Stomach (tissue), 19 donors: ENCODE measurements at places on chromosomes 12 and 14. TPM values are rescaled to one million over a fixed set of nuclear protein-coding genes. Genes with fewer than 3 reads are reported as not detected.

DNA sequence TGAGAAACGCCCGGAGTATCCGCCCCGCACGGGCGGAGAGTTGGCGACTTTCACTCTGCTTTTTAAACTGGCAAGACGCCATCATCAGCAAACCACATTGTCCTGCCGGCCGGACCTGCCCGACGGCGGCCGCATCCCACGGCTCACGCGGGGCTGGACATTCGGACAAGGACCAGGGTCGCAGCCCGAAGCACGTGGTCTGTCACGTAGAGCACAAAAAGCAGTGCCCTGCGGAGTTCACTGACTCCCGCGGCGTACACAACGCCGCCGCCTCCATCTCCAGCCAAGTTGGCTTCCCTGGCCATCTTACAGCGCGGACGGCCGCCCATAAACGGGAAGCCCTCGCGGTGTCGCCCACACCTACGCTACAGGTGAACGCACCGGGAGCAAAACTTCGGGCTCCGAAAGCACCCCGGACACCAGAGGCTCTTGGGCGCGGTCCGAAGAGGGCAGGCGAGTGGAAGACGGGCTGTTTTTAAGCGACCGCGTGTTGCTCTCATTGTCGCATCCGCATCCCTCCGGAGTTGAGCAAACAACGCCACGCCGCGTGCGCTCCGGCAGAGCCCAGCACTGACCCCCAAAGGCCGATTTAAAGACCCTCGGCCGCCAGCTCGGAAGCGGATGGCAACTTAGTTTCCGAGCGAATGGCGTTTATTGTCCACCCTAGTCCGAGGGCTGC is 966 bp downstream of the SINHCAF start:
- peaks cover 42% of the 10 kb centered on the region for H3K4me1 ChIP-seq
- no peaks in the 10 kb centered on the region for H3K36me3 ChIP-seq
- no peaks in the 10 kb centered on the region for H3K27me3 ChIP-seq
- DNase-seq, result peak; percentile 80
- peak overlapping the region; percentile 80 for H3K4me3 ChIP-seq
- H3K27ac ChIP-seq, result peak overlapping the region; percentile 94

The DYRK4 gene
- 25.9 TPM for total RNA-seq

DNA sequence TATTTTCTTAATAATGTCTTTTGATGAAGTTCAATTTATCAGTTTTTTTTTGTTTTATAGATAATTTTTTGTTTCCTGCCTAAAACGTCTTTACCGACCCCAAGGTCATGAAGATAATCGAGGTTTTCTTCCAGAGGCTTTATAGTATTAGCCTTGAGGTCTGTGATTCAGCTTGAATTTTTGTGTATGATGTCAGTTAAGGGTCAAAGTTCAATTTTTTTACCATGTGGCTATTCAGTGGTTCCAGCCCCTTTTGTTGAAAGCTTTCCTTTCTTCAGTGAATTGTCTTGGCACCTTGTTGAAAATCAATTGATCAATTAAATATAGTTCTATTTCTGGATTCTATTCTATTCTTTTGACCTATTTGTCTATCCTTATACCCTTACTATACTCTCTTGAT is 3.2 kb upstream of the MGST1 start:
- H3K27ac ChIP-seq, result no peak overlapping the region
- H3K36me3 ChIP-seq, result no peaks in the 10 kb centered on the region
- H3K27me3 ChIP-seq, result peaks cover 4% of the 10 kb centered on the region

The PLA2G1B gene
- not detected for total RNA-seq

The IL31 gene
- not detected for total RNA-seq

The PRIM1 gene
- not detected for total RNA-seq

DNA sequence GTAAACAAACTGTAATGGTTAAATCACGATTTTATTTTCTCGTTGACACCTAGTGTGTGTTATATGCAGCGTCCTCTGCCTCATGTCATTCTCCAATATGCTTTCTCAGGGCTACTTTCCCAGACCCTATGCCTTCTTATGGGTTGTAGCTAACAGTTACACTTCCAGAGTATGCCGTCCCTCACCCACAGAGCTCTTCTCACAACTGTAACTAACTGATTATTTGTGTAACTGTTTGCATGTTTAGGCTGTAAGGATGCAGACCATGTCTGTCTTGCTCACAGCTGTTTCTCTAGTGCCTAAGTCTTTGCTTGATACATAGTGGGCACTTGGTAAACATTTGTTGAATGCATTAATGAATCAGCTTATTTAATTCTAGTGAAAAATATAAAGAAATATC is 417.5 kb downstream of the ZFP36L1 start:
- no peak overlapping the region for H3K4me3 ChIP-seq
- H3K27me3 ChIP-seq, result no peaks in the 10 kb centered on the region
- no peak overlapping the region for H3K27ac ChIP-seq
- no peaks in the 10 kb centered on the region for H3K4me1 ChIP-seq

The PTGR2 gene
- 17.0 TPM for total RNA-seq

The IL23A gene
- not detected for total RNA-seq

The TMEM132C gene
- total RNA-seq, result 4.0 TPM

The KRT75 gene
- not detected for total RNA-seq

The PRIMA1 gene
- total RNA-seq, result 1.8 TPM

The C3AR1 gene
- 8.8 TPM for total RNA-seq

DNA sequence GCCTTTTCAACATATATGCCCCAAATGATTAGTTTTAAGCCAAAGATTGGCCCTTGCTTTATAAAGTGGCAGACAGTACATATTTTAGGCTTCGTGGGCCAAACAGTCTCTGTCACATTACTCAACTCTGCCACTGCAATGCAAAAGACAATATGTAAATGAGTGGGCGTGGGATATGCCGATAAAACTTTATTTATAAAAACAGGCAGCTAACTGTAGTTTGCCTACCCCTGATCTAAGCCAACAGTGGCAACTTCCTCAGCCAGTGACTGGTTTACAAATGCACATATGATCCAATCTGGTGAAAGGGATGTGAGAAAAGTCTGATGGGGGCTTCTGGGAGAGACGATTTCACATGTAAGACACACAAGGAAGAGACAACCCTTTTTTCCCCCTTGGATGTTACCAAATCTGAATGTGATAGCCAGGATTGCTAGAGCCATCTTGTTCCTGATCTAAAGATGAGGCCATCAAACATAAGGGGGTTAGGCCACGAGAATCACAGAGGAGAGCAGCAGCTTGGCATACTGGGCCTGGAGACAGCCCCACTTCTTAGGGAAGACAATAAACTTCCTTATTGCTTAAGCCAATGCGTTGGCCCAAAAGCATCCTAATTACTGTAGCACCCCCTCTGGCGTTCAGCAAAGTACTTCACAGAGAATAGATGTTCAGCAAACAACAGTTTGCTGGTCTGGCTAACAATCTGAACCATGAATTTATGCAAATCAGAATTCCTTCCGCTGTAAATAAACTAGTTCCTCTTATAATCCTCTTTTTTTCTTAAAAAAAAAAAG is 75.2 kb upstream of the TMCC3 start:
- H3K27ac ChIP-seq, result no peak overlapping the region
- no peaks in the 10 kb centered on the region for H3K36me3 ChIP-seq
- no peak overlapping the region for H3K4me3 ChIP-seq
- H3K27me3 ChIP-seq, result no peaks in the 10 kb centered on the region

DNA sequence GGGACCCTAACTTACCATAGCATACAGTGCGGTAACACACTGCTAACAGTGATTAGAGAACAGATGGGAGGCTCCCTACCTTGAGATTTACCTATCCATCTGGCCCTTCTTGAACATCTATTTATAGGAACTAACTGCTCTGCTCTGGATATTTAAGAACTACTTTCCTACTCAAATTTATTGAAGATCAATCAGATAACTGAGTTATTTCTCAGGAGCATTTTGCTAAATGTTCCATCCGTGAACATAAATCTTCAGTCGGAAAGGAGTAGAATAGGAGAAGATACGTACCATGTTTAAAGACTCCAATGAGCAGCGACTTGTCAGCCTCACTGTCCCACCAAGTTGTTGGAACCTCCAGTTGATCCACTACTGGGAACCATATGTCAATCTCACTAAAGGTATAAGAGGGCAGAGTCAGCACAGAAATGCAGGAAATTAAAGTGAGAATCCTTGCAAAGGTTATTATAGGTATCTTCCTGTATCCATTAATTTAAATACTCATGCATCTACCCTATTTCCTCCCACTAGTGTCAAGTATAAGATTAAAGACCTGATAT is 15.6 kb upstream of the SUPT16H start:
- H3K4me1 ChIP-seq, result no peaks in the 10 kb centered on the region
- no peak overlapping the region for H3K4me3 ChIP-seq
- H3K36me3 ChIP-seq, result peaks cover 100% of the 10 kb centered on the region
- DNase-seq, result no peak

The PPM1A gene
- total RNA-seq, result 50.8 TPM
